ENCODE measurements at places on chromosomes 2 and 18.

DNA sequence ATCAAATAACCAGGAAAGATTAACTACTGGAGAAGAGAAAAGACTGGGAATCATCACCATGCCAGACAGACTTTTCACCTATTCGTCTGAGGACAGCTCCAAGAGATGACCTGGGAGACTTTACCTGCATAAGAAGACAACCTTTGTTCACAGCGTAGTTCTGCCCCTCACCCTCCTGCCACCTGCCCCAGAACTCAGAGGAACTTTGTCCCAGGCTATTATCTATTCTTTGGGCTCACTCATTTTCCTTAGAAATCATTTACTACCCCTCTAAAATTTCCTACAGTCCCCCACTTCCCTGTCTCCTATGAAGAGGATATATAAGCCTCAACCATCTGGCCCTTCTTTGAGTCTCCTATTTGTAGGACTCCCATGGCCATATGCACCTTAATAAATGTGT, 19.3 kb upstream of the COPS8 start:
- no peaks in the 10 kb centered on the region for H3K4me1 ChIP-seq
- no peak overlapping the region for H3K27ac ChIP-seq
- H3K27me3 ChIP-seq, result no peaks in the 10 kb centered on the region
- no peaks in the 10 kb centered on the region for H3K36me3 ChIP-seq

DNA sequence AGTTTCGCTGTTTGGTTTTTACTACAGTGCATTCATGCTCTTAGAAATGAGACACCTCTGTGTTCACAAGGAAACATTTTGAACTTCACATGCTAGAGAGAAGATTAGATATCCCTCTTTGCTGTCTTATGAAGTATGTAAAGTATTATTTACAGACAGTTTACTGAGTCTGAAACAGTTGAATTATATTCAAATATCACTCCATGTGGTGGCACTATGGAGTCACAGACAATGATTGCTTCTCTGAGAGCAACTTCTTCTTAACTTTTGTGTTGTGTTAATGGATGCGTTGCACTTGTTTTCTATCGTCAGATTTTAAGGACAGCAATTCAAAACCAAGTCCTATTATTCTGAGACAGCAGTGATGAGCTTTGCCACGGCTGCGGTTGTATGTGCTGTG, 823.6 kb downstream of the GALR1 start:
- no peaks in the 10 kb centered on the region for H3K36me3 ChIP-seq
- H3K27ac ChIP-seq, result no peak overlapping the region
- no peak overlapping the region for H3K4me3 ChIP-seq
- no peaks in the 10 kb centered on the region for H3K27me3 ChIP-seq

DNA sequence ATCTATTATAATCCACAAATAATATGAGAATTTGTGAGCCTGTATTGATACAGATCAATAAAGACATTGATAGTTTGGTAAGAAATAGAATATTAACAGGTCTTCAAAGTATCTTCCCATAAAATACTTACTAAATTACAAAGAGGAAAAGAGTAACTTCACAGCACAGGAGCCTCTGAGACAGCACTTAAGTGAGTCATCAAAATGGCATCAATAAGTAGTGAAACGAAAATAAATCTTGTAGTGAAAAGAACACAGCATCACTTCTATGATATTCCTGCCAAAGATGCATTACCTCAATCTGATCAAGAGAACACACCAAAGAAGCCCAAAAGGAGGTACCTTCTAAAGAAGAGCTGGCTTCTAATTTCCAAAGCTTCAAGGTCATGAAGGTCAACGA, 116.4 kb downstream of the CBLN2 start:
- no peaks in the 10 kb centered on the region for H3K36me3 ChIP-seq
- no peaks in the 10 kb centered on the region for H3K27me3 ChIP-seq
- no peak overlapping the region for H3K27ac ChIP-seq

GRCh38 chr2:33059471-33060156, 112.9 kb downstream of the LTBP1 start:
- H3K27ac ChIP-seq, result peak overlapping the region; percentile 39
- H3K36me3 ChIP-seq, result no peaks in the 10 kb centered on the region
- no peaks in the 10 kb centered on the region for H3K27me3 ChIP-seq
- H3K4me3 ChIP-seq, result no peak overlapping the region
- no peak for DNase-seq

DNA sequence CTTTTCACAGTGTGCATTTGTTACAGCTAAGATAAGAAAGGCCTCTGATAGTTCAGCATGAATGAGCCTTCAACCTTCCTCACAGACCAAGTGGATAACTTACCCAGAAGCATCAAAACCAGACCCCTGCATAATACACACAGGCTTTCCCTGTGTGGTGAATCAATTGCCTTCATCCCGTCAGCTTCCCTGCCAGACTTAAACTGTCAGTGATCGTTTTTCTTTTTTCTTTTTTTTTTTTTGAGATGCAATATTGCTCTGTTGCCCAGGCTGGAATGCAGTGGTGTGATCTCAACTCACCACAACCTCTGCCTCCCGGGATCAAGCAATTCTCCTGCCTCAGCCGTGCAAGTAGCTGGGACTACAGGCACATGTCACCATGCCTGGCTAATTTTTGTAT, 20.5 kb upstream of the SLC35F5 start:
- no peaks in the 10 kb centered on the region for H3K4me1 ChIP-seq
- no peak overlapping the region for H3K4me3 ChIP-seq
- H3K27ac ChIP-seq, result no peak overlapping the region
- no peak for DNase-seq
- no peaks in the 10 kb centered on the region for H3K36me3 ChIP-seq

- H3K4me1 ChIP-seq, result peaks cover 4% of the 10 kb centered on the region
- DNase-seq, result no peak
- H3K36me3 ChIP-seq, result no peaks in the 10 kb centered on the region
Measured at GRCh38 chr2:200335657-200336056, 29.2 kb downstream of the SPATS2L start.

GRCh38 chr2:143885461-143885860, 634.5 kb downstream of the ZEB2 start:
- no peak for DNase-seq
- no peaks in the 10 kb centered on the region for H3K36me3 ChIP-seq
- no peaks in the 10 kb centered on the region for H3K27me3 ChIP-seq
- no peak overlapping the region for H3K27ac ChIP-seq
- H3K4me1 ChIP-seq, result no peaks in the 10 kb centered on the region

GRCh38 chr2:226839161-226839560, 3.3 kb downstream of the RHBDD1 start:
- H3K36me3 ChIP-seq, result no peaks in the 10 kb centered on the region
- H3K4me1 ChIP-seq, result peaks cover 7% of the 10 kb centered on the region
- H3K27ac ChIP-seq, result no peak overlapping the region
- no peak overlapping the region for H3K4me3 ChIP-seq
- DNase-seq, result no peak

GRCh38 chr2:223269386-223269785, 217.4 kb downstream of the KCNE4 start:
- H3K27me3 ChIP-seq, result no peaks in the 10 kb centered on the region
- H3K4me1 ChIP-seq, result no peaks in the 10 kb centered on the region
- DNase-seq, result no peak
- no peaks in the 10 kb centered on the region for H3K36me3 ChIP-seq
- H3K27ac ChIP-seq, result no peak overlapping the region

DNA sequence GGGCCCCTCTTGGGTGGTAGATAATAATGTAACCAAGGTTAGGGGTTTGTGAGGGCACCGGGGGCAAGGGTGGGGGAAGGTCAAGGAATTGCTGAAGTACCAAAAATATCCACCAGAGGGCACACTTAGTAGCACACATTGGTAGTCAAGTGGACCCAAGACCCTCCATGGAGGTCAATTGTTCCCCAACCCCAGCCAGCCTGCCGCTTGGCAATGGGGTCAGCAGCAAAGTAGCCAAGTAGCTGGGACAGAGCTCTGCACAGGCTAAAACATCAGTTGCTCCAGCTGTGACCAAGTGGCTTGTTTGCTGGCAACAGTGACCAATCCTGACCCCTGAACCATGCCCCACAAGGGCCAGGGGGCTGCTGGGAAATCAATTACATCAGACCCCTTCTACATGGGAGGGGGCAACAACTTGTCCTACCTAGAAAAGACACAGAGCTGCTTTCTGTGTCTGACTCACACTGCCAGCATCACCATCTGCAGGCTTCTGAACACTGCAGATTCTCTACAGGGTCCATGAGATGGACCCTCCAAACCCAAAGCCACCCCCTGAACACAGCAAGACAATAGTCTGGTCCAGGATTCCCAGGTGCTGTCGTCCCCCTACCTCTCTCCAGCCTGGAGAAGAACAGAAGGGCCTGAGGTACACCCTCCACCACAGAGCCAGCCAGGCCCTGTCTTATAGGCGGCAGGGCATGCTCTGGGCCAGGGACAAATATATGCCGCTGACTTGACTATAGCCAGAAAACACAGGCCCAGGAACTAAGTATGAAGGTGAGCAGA, 76.0 kb downstream of the EMX1 start:
- H3K27ac ChIP-seq, result no peak overlapping the region
- H3K27me3 ChIP-seq, result no peaks in the 10 kb centered on the region
- no peaks in the 10 kb centered on the region for H3K36me3 ChIP-seq
- H3K4me1 ChIP-seq, result no peaks in the 10 kb centered on the region
- no peak overlapping the region for H3K4me3 ChIP-seq

- no peaks in the 10 kb centered on the region for H3K27me3 ChIP-seq
- no peaks in the 10 kb centered on the region for H3K4me1 ChIP-seq
- DNase-seq, result no peak
- no peak overlapping the region for H3K27ac ChIP-seq
Measured at GRCh38 chr2:393711-394696, 106.1 kb upstream of the ALKAL2 start.

DNA sequence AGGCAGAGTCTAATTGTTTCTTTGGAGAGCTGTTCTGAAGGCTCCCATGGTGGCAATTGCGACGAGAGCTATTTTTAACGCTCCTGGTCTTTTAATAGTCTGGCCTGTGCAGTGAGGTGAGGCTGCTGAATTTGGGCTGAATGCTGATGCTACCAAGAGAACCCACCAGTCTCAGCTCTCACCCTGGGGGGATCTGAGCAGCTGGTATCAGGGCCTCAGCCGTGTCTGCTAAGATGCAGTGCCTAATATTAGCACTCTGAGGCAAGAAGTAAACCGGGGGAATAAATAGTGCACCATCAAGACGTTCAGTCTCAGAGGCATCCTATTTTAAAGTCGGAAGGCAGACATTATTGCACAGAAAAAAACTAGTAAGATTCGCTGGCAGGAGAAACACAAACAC, 214.8 kb upstream of the PID1 start:
- H3K4me3 ChIP-seq, result no peak overlapping the region
- DNase-seq, result no peak
- H3K4me1 ChIP-seq, result no peaks in the 10 kb centered on the region
- H3K27ac ChIP-seq, result no peak overlapping the region

DNA sequence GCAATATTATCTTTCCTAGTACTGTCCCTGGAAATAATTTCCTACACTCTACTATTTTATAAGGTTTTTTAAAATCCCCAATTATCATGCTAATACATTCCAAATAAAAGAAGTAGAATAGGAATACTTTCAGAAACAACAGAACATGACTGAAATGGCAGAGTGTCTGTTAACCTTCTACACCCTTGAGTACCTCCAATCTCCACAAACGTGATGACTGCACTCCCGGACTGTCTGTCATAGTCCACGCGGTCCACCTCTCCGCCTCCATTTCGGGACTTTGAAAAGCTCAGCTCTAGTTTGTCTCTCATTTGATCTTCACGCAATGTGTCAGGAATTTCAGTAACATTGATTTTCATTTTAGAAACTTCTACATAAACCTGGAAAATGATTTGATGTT, 13.6 kb upstream of the RBM43 start:
- H3K4me3 ChIP-seq, result no peak overlapping the region
- no peak overlapping the region for H3K27ac ChIP-seq
- H3K36me3 ChIP-seq, result no peaks in the 10 kb centered on the region
- no peaks in the 10 kb centered on the region for H3K4me1 ChIP-seq

DNA sequence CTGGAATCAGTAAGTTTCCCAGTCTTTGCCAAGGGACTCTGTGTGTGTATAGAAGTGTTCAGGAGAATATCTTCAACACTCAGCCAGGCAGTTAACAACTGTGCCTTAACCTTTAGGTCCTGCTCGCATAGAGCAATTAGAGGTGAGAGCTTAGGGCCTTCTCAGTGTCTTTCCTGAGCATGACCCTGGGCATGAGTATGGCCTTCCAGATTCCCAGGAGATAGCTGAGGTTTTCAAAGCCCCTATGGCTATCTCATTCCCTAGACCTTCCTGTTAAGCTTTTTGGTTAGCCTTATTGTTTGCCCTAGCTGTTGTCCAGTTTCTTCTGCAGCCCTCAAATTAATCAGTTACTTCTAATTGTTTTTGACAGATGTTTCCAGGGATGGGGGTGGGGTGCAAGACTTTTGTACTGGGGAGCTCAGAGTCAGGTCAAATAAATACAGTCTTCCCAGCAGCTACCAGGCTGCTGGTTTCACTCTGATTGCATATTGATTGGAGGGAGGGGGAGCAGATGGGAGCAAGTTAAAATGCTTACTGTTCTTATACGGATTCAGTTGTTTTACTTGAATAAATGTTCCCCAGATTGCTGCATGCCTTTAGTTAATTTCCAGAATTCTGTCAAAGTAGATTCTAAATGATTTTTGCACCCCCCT, 23.1 kb downstream of the PDK1 start:
- H3K36me3 ChIP-seq, result no peaks in the 10 kb centered on the region
- H3K27me3 ChIP-seq, result no peaks in the 10 kb centered on the region
- H3K4me1 ChIP-seq, result no peaks in the 10 kb centered on the region
- no peak overlapping the region for H3K27ac ChIP-seq
- H3K4me3 ChIP-seq, result no peak overlapping the region

DNA sequence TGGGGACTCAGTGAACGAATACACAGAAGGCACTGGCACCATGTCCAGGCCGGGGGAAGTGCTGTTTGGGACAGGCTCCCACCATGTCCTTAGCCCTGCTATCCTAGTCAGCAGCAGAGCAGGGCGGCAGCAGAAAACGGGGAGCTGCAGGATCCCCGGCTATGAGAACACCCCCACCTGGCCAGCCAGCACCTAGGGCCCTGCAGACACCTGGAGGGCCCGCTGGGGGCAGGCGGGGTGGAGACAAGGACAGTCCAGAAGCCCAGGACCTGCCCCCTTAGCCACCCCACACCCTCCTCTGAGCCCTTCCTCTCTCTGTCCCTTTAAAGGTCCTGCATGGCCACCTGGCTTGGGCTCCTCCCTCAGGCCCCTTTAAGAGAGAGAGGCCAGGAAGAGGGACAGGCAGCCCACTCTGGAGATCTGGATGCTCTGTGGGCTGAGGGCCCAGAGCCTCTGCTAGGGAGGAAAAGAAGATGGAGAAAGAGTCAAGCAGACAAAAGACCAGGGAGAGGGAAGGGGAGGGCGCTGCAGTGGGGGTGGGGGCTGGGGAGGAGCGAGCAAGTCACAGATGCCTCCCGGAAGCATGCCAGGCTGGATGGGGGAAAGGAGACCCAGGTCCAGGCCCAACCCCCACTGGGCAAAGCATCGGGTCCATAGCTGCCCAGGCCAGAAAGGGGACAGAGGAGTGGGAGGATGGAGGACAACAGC, 48.6 kb downstream of the BIN1 start:
- H3K27ac ChIP-seq, result no peak overlapping the region
- H3K27me3 ChIP-seq, result no peaks in the 10 kb centered on the region
- H3K4me3 ChIP-seq, result no peak overlapping the region
- no peak for DNase-seq

GRCh38 chr2:102880731-102881130, 118.9 kb downstream of the TMEM182 start:
- no peak overlapping the region for H3K27ac ChIP-seq
- no peaks in the 10 kb centered on the region for H3K27me3 ChIP-seq
- DNase-seq, result no peak
- H3K4me1 ChIP-seq, result no peaks in the 10 kb centered on the region
- no peaks in the 10 kb centered on the region for H3K36me3 ChIP-seq

GRCh38 chr2:118246079-118246478, 157.8 kb downstream of the INSIG2 start:
- H3K36me3 ChIP-seq, result no peaks in the 10 kb centered on the region
- no peak for DNase-seq
- H3K27ac ChIP-seq, result no peak overlapping the region
- H3K4me1 ChIP-seq, result no peaks in the 10 kb centered on the region
- H3K4me3 ChIP-seq, result no peak overlapping the region
